Daoy (cell line): ENCODE measurements at places on chromosomes 2 and 18. TPM values are rescaled to one million over a fixed set of nuclear protein-coding genes. Genes with fewer than 3 reads are reported as not detected.

- no peak for DNase-seq
Observed at GRCh38 chr2:20220806-20221554, 4.0 kb downstream of the SDC1 start.

Gene RANBP2
- total RNA-seq, result 64.8 and 69.4 TPM in 2 replicates

DNA sequence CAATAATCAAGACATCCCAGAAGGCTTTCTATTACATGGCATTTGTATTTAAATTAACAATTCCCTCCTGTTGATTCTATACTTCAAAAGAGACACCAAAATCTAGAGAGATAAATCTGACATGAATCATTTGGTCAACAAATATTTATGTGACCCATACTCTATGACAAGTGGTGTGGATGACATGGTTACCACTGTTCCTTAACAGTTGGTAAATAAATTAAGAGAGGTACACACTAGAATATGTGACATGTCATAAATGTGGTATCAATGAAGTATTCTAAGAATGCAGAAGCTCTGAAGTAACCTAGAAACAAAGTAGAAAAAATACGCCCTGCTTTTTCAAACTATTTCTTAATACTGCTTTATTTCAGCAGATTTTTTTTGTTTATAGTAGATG is 255.4 kb downstream of the EXOC6B start:
- no peak for DNase-seq

DNA sequence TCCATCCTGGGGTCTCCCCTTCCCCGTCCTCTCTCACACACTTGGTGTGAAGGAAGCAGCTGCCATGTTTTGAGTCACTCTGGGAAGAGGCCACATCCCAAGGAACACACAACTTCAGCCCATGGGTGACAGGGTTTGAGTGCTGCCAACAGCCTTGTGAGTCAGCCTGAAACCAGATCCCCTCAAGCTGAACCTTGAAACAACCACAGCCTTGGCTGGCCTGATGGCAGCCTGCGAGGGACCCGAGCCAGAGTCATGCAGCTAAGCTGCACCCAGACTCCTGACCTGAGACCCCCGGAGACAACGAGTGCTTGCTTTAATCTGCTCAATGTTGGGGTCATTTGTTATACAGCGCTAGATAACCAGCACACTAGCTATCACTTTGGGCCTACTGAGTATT is 19.3 kb upstream of the MC2R start:
- DNase-seq, result peak; percentile 70

DNA sequence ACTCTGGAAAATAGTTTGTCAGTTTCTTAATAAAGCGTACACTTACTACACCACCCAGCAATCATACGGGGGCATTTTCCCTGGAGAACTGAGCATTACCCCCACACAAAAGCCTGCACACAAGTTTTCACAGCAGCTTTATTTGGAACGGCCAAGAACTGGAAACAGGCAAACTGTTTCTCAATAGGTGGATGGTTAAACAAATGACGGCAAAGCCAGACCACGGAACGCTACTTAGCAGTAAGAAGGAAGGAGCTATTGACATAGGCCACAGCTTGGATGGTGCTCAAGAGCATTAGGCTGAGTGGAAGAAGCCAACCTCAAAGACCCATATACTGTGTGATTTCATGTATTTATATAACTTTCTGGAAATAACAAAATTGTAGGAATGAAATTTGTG is 9.0 kb downstream of the MALL start:
- DNase-seq, result peak; percentile 78

Gene GKN2
- total RNA-seq, result 0.06 TPM in 1 of 2 replicates, not detected in the other

DNA sequence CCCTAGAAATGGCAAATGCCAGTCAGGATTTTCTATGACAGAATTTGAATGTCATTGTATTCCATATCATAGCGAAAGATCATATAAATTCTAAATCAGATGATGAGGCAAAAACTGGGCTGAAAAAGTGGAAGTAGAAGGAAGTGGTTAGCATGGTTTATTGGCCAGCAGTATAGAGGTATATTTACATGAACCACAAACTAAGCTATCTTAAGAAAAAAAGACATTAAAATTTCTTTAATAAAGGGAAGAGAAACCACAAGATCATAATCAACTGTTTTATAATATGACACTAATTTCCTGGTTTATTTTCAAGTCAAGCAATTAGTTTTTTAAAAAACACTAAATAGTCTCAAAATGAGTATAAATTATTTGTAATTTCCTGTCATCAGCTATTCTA is 123.2 kb upstream of the LRP1B start:
- DNase-seq, result no peak

DNA sequence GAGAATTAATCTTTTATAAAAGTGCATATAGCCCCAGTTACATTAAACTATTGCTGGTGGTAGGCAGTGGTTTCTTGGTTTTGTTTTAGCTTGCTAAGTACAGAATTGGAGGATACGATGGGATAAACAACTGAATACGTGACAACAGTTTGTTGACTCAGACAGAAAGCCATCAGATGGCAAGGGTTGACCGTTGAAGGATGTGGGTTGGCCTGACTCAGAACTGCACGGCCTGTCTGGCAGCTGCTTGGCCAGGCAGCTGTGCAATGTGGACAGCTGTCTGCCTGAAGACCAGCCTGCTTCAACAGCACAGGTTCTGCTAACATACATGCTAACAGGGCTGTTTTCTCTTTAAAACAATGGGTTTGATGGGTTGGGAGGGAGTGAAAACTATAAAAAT is 46.6 kb downstream of the PRKRA start:
- peak; percentile 79 for DNase-seq

Gene REG1A
- total RNA-seq, result 0.57 TPM in 1 of 2 replicates, not detected in the other

DNA sequence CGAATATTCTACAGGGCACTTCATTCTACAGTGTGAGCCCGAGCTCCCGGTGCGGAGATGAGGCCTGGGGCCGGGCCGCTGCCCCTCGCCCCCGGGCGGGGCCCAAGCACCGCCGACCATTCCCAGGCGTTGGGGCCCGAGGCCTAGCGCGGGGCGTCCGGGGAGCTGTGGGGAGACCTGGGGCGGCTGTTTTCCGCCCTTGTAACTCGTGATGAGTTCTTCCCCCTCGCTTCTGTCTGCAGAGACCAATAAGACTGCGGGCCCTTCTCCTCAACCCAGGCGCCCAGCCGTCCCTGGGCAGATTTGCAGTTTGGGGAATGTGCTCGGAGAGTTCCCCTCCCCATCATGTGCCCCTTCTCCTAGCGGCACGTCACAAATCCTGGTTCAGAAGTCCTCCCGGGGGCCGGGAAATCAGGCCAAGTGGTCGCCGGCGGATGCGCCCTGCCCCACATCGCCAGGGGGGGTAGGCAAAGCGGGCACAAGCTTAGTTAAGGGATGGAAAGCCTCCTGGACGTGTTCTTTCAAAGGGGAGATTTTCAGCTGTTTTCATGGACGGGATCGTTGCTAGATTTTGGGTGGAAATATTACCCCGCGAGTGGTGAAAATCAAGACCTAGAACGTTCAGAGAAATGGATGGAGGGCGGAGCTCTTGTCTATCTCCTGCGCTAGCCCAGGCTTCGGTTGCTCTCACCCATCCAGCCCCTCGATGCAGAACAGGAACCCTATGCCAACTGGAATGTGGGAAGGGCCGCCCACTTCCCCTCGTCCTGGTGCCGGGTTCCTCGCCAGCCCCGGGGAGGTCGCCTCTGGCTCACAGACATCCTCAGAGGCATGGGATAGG is 18.8 kb upstream of the HAAO start:
- peak; percentile 63 for DNase-seq

DNA sequence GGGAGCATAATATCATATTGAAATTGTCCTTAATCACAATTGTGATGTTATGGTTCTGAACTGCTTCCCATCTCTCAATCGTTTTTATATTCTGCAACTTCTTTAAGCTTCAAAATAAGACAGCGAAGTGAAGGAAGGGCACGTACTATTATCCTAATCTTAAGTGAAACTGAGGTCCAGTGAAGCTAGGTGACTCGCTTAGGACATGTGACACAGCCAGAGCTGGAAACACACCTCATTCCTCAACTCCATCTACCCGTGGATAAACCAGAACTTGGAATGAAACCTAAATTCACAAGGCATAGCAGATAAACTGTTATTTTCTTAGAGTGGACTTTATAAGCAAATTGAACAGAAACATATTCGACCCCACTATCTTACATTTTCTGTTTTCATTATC is 191.2 kb upstream of the PXDN start:
- no peak for DNase-seq

Gene CRYGD
- not detected in 2 replicates for total RNA-seq

Gene WDR7
- 5.1 and 5.8 TPM in 2 replicates for total RNA-seq
